ENCODE measurements at places on chromosomes 11 and 22.

GRCh38 chr22:31490496-31490925 is 869 bp upstream of the EIF4ENIF1 start:
- peak; percentile 72 for DNase-seq

DNA sequence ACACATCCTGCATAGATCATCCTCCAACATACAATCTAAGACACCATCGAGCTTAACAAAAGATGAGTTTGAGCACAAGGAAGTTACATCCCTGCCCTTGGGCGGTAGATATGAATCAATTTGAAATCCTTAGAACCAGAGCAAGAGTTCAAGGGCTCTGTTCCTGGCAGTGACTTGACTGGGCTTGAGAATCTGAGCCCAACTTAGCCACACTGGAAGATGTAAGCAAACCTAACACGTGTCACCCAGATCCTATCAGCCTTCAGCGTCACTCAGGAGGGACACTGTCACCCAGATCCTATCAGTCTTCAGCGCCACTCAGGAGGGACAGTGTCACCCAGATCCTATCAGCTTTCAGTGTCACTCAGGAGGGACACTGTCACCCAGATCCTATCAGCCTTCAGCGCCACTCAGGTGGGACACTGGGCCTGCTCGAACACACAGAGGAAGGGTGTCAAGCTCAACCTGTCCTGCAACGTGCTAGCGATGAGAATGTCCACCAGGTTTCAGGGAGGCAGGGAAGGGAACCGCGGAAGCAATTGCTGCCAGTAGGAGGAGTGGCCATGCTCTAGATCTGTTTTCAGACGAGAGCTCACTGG is 32.8 kb upstream of the CTSD start:
- DNase-seq: no peak

- DNase-seq: no peak
Measured at GRCh38 chr11:29606330-29607031, 410.3 kb downstream of the KCNA4 start.

GRCh38 chr11:92107331-92107730 is 117.3 kb upstream of the FAT3 start:
- no peak for DNase-seq

DNA sequence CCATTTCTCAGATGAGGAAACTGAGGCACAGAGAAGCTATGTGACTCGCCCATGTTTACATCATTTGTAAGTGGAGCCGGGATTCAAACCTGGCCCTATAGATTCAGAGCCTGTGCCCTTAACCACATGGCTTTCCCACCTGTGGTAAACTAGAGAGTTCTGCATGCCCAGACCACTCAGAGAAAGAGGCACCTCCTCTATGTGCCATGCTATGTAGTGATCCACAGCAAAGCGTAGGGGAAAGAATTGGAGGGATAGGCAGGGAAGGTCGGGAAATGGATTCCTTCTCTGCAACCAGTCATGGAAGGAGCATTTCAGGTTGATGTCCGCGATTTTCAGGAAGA is 15.4 kb upstream of the POU2AF2 start:
- DNase-seq: no peak

GRCh38 chr11:34890089-34890488 is 26.1 kb downstream of the APIP start:
- no peak for DNase-seq

DNA sequence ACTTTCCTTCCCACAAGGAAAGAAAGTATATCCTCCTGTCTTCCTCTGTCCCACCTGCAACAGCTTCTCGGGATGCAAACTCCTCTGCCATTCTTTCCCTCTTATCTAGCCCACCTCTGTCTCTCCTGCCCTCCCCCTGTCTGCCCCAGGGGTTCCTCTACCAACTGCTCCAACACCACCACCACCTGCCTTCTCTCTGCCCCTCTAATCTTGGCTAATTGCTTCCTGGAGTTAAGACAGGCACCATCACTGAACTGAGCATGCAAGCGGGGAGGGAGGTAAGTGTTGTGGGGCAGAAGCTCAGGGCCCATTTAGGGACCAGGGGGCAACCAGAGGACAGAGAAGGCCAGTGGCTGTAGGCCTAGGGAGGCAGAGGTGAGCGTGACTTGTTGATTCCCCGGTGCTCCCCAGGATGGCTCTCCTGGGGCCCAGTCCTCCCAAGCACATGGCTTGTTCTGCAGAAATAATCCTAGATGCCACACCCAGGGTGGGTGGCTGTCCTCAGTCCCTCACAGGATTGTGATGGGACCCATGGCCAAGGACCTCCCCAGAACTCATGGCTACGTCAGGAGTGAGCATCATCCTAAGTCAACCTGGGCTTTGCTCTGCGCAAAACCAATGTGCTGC is 111.1 kb downstream of the TP53I11 start:
- DNase-seq: no peak

DNA sequence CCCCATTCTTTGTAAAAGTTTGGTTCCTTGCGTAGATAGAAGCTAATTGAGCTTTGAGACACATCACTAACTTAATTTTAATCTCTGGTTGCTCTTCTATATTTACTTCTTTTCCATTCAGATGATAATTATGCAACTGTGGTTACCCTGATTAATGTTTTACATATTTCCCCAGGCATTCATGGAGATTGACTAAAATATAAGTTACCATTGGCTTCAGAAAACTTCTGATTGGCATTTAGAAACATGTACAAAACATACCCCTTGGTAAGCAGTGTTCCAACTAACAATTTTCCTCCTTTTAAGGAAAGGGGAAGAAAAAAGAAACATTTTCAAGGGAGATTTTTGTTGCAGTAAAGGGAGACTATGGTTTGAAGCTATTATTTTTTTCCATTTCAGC is 43.9 kb downstream of the FAT3 start:
- DNase-seq: peak; percentile 62

DNA sequence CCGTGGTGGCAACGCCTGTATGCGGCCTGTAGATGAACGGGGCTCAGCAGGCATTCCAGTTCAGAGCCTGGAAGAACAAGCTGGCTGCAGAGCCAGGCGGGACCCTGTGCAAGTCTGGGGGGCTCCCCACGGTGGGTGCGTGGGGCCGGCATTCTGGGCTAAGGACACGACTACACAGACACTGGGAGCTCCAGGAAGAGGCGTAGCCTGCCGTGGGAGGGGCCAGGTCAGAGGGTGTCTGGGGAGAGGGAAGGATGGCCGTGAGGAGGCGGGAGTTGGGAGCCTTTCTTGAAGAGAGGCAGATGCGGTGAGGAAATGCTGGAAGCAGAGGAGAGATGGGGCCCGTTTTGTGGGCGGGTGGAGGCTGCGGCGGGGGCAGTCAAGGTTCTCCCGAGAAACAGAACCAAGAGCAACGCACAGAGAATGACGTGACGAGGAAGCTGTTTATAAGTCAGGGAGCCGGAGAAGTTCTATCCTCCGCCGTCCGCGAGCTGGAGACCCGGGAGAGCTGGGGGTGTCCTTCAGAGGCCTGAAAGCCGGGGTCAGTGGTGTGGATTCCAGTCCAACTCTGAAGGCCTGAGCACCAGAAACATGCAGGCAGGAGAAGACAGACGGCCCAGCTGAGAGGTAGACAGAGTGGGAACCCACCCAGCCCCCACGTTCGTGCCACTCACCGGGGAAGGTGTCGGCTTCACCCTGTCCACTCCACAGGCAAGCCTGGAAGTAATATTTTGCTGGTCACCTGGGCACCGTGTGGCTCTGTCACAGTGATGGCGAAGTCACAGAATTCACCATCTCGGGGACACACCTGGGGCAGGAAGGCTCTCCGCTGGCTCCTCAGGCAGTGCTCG is 529.6 kb downstream of the BRD1 start:
- no peak for DNase-seq

DNA sequence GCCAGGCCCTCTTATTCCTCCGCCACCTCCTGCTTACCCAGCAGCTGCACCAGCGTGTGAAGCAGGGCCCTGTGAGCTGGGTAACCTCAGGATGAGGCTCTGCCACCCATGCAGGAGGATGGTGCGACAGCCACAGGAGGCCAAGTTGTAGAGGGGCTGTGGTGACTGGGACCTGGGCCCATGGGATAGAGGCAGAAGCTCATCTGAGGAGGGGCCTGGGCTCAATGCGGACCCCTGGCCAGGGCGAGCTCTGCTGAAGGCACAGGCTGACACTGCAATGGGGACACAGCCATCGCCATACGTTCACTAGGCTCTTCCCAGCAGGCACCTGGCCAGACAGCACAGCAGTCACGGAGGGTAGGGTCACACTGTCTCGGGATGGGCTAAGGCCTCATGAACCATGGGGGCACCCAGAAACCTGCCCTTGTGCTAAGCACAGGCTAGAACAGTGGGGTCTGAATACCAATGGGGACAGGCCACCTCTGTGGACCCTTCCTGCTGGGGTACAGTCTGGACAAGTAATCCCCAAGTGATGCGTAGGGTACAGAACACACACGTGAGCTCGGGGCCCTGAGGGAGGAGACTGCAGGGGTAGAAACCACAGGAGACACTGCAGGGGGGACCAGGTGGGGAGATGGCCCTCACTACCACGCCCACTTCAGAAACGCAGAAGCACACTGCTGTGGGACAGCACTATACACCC is 35.3 kb downstream of the GNB1L start:
- DNase-seq: no peak

DNA sequence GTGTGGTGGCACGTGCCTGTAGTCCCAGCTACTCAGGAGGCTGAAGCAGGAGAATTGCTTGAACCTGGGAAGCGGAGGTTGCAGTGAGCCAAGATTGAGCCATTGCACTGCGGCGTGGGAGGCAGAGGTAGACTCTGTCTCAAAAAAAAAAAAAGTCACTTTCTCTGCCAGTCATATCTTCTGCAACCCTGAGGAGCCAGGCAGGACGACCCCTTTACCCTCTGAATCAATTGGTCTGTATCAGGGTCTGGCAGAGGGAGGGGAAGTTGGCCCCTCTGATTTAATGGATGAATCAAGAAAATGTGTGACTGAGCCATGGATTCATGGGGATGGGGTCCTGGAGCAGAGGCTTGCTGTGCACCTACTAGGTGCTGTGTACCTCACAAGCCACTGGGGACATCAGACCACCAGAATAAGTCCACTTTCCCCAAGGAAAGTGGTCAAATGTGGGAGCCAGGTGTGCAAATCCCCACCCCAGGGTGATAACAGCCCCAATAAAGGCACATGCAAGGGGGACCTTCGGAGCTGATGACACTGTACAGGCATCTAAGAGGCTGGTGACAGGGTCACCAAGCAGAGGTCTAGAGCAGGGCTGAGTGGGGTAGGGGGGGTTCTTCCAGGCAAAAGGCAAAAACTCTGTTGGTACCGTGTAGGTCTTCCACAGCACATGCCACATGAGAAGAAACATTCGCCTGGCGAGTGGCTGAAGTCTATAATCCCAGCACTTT is 29.0 kb downstream of the TXN2 start:
- no peak for DNase-seq

- peak; percentile 100 for DNase-seq
Measured at GRCh38 chr11:9568854-9569587, 4.4 kb upstream of the WEE1 start.

DNA sequence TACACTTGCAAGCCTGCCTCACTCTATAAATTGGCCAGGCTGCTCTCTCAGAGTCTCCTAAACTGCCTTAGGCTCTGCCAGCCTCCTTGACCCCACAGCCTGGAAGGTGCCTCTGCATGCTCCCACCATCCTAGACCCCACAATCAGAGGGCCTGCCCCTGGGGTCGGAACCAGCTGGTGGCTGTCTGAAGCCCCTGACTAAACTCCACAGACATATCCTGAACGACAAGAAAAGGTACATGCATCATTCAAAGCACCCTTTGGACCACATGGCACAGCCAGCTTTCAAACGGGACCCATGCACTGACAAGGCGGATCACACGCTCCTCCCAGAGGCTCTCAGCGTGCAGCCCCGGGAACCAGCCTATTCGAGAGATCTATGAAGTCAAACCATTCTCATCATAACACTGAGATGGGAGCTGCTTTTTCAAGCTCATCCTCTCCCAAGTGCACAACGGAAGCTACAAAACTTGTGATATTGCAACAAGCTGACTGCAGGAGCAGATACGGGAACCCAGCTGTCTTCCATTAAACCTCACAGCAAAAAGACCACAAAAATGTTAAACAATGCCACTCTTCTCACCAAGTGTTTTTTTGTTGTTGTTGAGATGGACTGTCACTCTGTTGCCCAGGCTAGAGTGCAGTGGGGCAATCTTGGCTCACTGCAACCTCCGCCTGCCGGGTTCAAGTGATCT is 8.1 kb downstream of the SHANK2 start:
- no peak for DNase-seq

- no peak for DNase-seq
Measured at GRCh38 chr11:80383655-80384054, 942.8 kb upstream of the TENM4 start.

GRCh38 chr11:108498046-108498815 is at the start of gene POGLUT3:
TSS of gene POGLUT3 (minus strand) at chr11:108498384. CDS start at chr11:108498366, 18 bp downstream.
- DNase-seq: no peak

GRCh38 chr11:69630017-69630416 is 10.9 kb upstream of the CCND1 start:
- DNase-seq: no peak

DNA sequence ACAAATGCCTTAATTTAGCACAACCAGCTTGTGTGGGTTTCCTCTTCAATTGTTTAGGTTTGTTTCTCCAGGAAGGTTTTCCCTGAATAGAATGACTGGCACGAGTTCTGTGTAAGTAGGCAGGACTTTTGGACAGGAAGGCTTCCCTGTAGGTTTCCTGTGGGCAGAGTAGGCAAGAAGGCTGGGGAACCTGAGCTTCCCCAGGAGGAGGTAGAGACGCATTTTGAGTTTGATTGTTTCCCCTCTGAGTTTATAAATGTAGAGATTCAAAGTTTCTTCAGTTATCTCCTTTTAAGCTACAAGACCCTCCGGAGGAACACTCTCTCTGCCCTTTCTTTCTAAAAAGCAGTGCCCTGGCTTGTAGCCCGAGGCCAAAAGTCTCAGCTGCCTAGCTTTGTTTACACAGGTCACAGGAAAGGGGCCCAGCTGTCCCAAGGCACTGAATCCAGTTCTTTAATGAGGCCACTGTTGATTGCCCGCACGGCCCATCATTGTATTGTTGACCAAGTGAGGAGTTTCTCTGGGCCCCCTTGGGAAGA is 66.6 kb upstream of the RDX start:
- peak; percentile 68 for DNase-seq

GRCh38 chr11:73198677-73199076 is 19.4 kb upstream of the P2RY2 start:
- peak; percentile 57 for DNase-seq

DNA sequence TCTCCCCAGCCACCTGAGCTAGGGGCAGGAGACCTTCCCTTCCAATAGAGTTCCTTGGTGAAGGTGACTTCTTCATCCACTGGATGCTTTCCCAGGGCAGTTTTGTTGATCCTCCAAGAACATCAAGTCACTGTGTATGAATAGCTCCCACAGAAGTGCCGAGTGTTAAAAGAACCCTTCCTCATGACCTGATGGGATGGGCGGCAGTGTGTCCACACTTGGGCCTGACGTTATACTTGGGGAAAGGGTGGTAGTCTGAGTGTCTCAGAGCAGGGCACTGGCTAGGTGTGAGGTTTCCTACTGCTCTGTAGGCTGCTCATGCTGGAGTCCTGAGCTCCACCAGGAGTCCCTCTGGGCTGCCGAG is 7.6 kb upstream of the LYVE1 start:
- no peak for DNase-seq
